ENCODE measurements at places on chromosomes 3 and 15. TPM values are rescaled to one million over a fixed set of nuclear protein-coding genes. Genes with fewer than 3 reads are reported as not detected.

The PLCB2 gene
- total RNA-seq: 0.72 TPM

The CCNB2 gene
- total RNA-seq: 93.8 TPM

The DALRD3 gene
- total RNA-seq: 24.5 TPM

The IQCB1 gene
- total RNA-seq: 11.2 TPM

The MEX3B gene
- total RNA-seq: 3.7 TPM

The FBXO45 gene
- 8.2 TPM for total RNA-seq

The PSTPIP1 gene
- total RNA-seq: not detected

The HCLS1 gene
- 0.05 TPM for total RNA-seq

The CYP8B1 gene
- total RNA-seq: not detected

The MEGF11 gene
- 0.62 TPM for total RNA-seq

Measured in A549 treated with GW870086 at 1 μM for 4 hours (cell line).